ENCODE measurements at places on chromosomes 5 and 9. TPM values are rescaled to one million over a fixed set of nuclear protein-coding genes. Genes with fewer than 3 reads are reported as not detected.

MYOT gene
- 12.3 TPM for total RNA-seq

DNA sequence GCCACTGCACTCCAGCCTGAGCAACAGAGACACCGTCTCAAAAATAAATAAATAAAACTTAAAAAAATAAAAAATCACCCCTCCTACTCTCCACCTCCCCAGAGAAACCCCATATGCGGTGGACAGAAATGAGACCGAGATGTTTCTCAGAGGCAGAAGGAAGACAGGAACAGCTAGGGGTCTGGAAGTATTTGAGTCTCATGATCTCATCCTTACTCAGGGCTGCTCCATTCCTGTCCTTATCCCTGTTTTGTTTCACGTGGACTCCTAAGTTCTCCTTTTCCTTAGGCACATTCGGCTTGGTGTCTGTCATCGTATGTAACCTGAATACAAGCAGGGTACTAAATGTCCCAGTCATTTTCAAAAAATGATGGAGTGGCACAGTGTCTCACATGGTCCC is 76.1 kb downstream of the C9orf50 start:
- H3K27ac ChIP-seq: no peak overlapping the region
- no peak overlapping the region for H3K4me3 ChIP-seq
- peaks cover 13% of the 10 kb centered on the region for H3K4me1 ChIP-seq
- DNase-seq: no peak
- H3K27me3 ChIP-seq: no peaks in the 10 kb centered on the region

- peaks cover 3% of the 10 kb centered on the region for H3K4me1 ChIP-seq
- DNase-seq: no peak
- no peaks in the 10 kb centered on the region for H3K36me3 ChIP-seq
- no peak overlapping the region for H3K4me3 ChIP-seq
- H3K27me3 ChIP-seq: no peaks in the 10 kb centered on the region
Observed at GRCh38 chr5:133703935-133704334, 91.6 kb upstream of the FSTL4 start.

PDE4D gene
- total RNA-seq: 44.8 TPM

GRCh38 chr5:125140220-125140619 is 393.8 kb upstream of the ZNF608 start:
- DNase-seq: no peak
- H3K27ac ChIP-seq: no peak overlapping the region
- no peak overlapping the region for H3K4me3 ChIP-seq
- H3K4me1 ChIP-seq: no peaks in the 10 kb centered on the region

DNA sequence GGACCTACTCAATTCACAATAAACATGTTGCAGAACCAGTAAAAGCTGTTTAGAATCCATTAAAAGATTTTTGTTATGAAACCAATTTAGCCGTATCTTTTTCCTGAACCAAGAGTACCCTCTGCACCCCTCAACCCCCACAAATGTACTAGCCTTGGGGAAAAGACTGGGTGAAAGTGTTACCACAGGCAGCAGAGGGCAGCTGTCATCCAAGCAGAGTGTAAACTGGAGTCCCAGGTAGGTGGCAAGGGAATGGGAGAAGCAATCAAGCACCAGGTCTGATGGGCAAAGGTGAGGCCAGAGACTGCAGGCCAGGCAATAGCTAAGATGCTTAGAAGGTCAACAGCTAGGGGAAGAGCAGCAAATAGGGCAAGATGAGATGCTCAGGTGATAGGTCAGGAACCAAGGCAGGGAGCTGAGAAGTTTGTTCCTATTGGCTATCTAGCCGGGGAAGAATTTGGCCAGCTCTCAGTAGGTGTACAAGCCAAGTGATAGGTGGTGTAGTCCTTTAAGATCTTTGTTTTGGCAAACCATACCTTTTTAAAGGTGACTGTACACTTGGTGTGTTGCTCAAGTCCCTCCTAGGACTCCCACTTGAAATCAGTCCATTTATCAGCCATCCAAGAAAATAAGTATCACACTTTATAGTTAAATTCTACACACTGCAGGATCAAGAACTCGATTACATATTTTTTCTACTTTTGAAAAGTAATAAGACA is 77.8 kb upstream of the CCDC112 start:
- H3K27ac ChIP-seq: no peak overlapping the region
- H3K27me3 ChIP-seq: no peaks in the 10 kb centered on the region
- no peaks in the 10 kb centered on the region for H3K36me3 ChIP-seq
- H3K4me3 ChIP-seq: no peak overlapping the region
- H3K4me1 ChIP-seq: no peaks in the 10 kb centered on the region
- no peak for DNase-seq

RRAGA gene
- total RNA-seq: 57.3 TPM

GRCh38 chr9:124299515-124300090 is 41.9 kb downstream of the NEK6 start:
- no peak for DNase-seq
- no peaks in the 10 kb centered on the region for H3K27me3 ChIP-seq
- peaks cover 32% of the 10 kb centered on the region for H3K36me3 ChIP-seq
- H3K4me3 ChIP-seq: no peak overlapping the region
- H3K27ac ChIP-seq: no peak overlapping the region
- H3K4me1 ChIP-seq: peaks cover 13% of the 10 kb centered on the region

DNA sequence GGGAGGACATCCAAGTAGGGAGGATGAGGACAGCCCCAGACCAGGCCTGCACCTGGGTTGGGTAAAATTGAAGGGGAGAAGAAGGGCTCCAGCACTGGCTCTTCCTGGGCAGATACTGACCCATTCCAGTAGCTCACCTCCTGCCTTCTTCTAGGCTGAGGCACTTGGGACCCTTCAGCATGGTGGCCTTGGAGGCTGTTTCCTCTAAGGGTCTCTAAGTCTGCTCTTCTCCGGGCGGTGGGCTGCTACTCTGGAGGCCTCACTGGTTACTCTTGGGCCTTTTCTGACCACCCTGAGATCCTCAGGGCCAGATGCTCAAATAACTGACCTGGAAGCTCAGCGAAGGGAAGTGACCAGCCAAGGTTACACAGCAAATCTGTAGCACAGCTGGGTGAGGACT is 2.8 kb upstream of the TIFAB start:
- H3K27ac ChIP-seq: no peak overlapping the region
- H3K36me3 ChIP-seq: no peaks in the 10 kb centered on the region
- H3K4me1 ChIP-seq: peaks cover 3% of the 10 kb centered on the region
- H3K27me3 ChIP-seq: no peaks in the 10 kb centered on the region
- DNase-seq: no peak

ZNF483 gene
- total RNA-seq: 3.1 TPM

SLC34A1 gene
- not detected for total RNA-seq

DNA sequence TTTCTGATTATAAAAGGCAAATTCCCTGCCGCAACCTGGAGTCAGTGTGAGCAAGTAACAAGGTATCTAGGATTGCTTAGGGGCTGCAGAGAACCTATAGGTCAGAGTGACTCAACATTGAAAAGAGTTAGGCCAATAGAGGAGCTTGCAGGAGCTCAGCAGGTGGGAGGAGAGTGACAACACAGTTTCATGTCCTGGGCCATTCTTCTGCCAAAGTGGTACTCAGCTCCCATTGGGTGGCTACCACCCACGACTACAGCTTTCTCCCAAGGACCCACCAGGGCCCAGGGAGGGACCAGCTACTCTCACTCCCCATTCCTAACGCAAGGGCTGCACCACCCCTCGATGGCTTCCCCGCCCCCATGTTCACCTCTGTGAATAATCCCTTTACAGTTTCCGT is 86.7 kb upstream of the SPATA31C2 start:
- H3K4me3 ChIP-seq: no peak overlapping the region
- no peak overlapping the region for H3K27ac ChIP-seq
- no peaks in the 10 kb centered on the region for H3K4me1 ChIP-seq
- no peak for DNase-seq
- H3K27me3 ChIP-seq: no peaks in the 10 kb centered on the region
- no peaks in the 10 kb centered on the region for H3K36me3 ChIP-seq

FOXD4L6 gene
- not detected for total RNA-seq

- no peak for DNase-seq
- H3K27me3 ChIP-seq: no peaks in the 10 kb centered on the region
- H3K4me1 ChIP-seq: no peaks in the 10 kb centered on the region
- H3K27ac ChIP-seq: no peak overlapping the region
- no peak overlapping the region for H3K4me3 ChIP-seq
Observed at GRCh38 chr5:63726496-63726895, 235.7 kb downstream of the HTR1A start.

SLC36A2 gene
- total RNA-seq: 0.75 TPM

ZNF79 gene
- 2.9 TPM for total RNA-seq

Data from ascending aorta (tissue), 2 donors.